ENCODE measurements at places on chromosomes 7 and 10.
A peak's percentile ranks its signal among the peaks of the same experiment; 100 is the strongest.

DNA sequence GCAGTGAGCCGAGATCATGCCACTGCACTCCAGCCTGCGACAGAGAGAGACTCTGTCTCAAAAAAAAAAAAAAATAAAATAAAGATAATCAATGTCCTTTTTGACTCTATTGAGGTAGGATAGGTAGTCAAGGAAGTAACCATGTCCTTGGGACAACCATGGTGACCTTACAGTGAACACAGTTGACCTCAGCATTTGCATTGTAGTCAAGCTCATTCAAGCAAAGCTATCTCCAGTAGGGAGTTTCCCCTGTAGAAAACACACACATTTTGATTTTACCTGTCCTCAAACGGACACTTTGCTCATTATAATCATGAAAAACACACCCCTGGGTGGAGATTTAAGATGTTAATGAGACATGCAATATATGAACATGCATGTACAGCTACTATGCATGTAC is 171.7 kb downstream of the KIF20B start:
- DNase-seq = no peak

GRCh38 chr10:3397231-3397630 is 224.6 kb upstream of the PITRM1 start:
- no peak for DNase-seq

GRCh38 chr10:36765782-36766414 is 359.5 kb upstream of the ANKRD30A start:
- no peak for DNase-seq

DNA sequence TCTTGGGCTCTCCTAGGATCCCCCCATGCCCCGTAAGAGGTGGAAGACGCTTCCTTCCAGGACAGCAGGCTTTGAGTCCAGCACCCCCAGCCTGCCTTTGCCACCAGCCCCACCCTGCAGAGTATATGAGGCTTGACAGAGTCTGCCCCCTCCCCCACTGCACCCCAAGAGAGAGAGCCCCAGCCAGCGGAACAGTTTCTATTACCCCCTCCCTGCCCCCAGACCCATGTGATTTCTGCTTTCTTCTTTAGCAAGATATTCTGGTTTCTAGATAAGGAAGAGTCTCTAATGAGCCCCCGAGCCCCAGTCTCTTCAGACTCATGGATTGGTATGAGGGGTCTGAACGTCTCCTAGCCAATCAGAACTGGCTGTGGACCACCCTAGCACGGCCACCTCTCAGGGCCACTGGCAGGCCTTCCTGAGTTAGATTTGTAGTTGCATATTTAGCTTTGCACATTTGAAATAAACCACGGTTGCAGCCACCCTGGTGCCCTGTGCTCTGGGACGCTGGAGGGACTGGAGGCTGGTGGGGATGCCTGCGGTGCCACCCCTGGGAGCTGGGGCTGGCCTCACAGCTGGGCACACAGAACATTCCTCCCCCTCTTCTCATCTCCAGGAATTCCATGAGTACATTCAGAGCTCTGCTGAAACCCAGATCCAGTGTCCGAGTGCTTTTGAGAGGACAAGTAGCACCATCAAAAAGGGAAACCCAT is 3.0 kb upstream of the SH2B2 start:
- DNase-seq = no peak

DNA sequence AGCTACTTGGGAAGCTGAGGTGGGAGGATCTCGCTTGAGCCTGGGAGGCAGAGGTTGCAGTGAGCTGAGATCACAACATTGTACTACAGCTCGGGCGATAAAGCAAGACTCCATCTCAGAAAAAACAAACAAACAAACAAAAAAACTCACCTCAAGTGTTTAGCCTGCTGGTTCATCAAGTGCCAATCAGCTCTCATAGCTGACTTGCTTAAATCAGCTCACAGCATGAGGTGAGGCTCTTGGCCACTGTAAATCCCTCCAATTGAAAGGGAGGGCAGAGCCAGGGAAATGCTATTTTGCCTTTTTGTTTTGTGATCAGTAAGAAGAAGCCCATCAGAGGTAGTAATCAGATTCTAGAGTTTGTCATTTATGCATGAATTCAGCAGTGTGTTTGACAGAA is 112.3 kb downstream of the RAB11FIP2 start:
- DNase-seq = no peak

DNA sequence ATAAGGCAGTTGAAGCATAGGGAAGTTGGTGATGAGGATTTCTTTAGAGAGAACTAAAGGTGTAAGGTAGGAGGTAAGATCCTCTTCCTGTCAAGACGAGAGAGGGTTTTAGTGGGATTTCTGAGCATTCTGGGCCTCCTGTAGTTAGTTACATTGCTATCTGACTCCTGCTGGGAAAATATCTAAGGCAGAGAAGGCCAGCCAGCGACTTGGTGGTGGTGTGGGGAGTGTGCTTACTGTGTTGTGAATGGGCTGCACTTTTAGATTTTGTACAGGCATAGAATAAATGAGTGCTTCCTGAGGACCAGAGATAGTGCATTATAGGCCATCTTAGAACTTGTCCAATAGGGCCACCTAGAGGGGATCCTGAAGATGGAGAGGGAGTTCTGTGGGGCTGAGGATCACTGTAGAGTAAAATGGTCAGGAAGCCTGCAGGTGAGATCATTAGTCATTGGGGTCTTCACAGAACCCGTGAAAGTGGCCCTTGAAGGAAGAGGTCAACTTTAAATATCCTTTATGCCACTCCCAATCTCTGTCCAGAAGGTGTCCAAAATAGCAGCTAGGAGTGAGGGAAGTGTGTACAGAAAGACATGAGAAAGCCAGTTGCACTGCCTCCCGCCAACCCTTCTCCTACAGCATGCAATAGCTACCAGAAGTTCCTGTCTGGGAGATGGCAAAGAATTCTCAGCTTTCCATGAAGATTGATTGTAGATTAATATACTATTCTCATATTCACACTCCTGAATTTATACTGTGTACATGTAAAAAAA is 266.6 kb downstream of the POLR1F start:
- peak; percentile 20 for DNase-seq

DNA sequence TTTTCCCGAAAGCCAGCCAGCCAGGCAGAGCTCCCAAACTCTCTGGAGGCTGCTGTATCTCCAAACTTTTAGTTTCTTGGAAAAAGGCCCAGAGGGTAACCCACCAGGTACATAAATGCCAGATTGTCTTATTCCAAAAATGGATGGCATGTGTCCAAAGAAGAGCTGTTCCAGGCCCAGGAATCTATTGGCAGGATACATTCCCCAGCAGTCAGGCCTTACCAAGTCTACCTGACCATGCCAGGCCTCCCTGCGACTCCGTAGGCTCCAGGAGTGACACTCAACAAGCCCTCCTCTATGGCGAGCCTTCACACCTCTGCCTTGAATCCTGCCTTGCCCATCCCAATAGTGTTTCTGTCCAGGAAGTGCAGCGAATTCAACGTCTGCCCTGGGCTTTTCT is 95.6 kb downstream of the GRB10 start:
- no peak for DNase-seq

- no peak for DNase-seq
Observed at GRCh38 chr10:119919826-119920225, 27.3 kb downstream of the SEC23IP start.

GRCh38 chr7:128103498-128104107 is 72.4 kb upstream of the LRRC4 start:
- DNase-seq = no peak

DNA sequence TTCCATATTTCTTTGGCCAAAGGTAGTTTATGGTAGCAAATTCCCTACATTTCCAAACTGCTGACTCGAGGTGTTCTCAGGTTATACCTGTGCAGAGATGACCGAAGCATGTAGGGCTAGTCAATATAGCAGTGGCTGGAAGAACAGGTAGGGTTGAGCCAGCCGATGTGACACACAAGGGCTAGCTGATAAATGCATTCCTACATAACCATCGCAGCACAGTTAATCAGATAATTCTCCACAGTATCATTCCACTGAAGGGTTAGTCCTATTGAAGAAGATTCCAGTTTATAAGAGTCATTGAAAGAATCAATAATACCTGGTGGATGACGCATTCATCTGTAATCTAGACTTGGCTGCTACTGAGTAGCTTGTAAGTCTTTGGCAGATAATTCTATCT is 220.0 kb downstream of the KIF20B start:
- no peak for DNase-seq

GRCh38 chr10:29028486-29028885 is 260.4 kb upstream of the LYZL1 start:
- no peak for DNase-seq

DNA sequence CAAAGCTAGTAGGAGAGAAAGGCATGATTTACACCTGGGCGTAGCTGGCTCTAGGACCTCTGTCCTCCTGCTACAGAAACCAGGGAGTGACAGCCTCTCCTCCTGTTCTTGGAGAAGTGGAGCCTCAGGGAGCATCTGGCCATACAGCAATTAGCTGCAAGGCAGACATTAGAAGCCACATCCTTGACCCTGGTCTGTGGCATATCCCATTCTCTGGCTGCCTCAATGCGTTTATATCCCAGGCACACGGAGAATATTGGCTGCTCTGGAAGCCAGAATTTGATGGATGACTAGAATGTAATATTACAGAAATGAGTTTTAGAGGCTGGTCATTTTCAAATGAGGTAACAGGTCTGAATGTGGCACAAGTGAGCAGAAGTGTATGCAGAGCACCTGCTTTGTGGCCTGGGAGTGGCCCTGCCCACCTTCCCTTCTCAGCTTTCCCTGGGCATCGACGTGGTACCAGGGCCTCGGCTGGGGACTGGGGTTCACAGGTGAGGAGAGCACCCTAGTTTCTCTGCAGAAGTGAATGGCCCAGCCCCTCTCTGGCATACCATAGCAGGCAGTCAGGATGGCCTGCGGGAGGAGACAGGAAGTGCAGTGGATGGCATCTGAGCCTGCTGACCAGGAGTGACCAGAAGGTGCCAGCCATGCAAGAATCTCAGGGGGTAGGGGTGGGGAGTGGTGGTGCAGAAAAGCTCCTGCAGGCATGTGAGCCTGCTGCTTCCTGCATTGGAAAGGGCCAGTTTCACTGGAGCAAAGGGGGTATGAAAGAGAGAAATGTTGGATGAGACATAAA is 367.2 kb upstream of the ZNF32 start:
- DNase-seq = no peak

DNA sequence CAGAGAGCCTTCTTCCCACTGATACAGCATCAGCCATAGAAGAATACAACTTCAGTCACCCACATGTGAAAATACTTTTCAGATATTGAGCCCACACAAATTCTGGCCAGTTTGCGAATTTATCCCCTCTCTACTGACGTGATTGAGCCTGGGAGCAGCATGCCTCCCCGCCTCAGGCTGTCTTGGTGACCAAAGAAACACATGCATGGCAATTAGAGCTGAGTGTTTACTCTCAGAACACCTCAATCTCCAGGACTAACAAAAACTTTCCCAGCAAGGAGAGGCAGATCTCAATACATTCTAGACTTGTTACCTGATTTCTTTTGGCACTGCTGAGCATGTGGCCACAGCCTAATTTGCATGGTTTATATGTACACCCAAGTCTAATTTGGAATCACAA is 122.5 kb downstream of the TMEM26 start:
- no peak for DNase-seq

DNA sequence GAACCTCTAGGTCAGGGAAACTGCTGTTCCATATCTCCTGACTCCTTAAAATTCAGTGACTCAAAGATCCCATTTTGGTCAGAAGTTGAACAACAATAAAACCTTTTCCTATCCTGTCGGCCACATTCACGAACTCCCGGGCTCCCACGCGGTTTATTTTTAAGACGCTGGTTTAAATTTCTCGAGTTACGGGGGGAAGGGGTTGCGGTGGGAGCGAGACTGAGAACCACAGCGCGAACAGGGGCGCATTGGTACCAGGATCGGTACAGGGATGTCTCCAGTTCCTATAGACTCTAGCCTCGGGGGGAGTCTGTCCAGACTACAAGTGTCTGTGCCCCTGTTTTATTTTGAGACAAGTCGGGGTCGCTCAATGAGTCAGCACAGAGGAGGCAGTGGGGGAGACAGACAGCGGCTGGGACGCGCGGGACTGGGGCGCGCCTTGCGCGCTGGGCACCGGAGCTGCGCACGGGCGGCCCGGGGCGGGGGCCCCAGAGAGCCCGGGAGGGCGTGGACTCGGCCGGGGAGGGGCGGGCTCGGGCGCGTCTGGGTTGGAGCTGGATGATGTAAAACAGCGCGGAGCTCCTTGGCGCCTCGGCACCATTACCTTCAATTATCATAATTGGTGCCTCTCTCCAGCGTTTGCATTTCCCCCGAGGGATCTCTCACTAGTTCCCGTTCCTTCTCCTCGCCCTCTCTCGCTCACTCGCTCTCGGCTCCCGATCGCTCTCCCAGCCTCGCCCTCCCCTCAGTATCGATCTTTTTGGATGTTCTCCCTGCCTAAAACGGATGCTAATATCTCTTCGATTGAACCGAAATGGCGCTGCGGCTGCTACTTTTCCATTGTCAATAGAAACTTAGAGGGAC is 8.7 kb upstream of the BAMBI start:
- peak; percentile 77 for DNase-seq

DNA sequence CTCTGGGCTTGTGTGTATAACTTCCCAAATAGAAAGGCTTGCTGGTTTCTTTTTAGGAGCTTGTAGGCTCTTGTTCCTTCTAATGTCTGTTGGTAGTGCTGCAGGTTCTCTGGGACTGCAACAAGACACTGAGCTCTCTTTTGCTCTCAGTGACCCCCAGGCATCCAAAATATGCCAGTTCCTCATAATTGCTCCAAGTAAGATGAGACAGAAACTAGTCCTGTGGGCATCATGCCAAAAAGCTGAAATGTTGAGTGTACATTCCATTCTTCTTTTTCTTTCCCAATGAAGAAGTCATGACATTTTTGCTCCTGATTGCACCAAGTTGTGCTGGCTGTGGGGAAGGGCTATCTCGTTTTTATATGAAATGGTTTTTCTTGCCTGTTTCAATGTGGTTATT is 7.1 kb upstream of the BTBD16 start:
- no peak for DNase-seq

- DNase-seq = no peak
Observed at GRCh38 chr10:76010703-76011102, 579.3 kb downstream of the LRMDA start.

DNA sequence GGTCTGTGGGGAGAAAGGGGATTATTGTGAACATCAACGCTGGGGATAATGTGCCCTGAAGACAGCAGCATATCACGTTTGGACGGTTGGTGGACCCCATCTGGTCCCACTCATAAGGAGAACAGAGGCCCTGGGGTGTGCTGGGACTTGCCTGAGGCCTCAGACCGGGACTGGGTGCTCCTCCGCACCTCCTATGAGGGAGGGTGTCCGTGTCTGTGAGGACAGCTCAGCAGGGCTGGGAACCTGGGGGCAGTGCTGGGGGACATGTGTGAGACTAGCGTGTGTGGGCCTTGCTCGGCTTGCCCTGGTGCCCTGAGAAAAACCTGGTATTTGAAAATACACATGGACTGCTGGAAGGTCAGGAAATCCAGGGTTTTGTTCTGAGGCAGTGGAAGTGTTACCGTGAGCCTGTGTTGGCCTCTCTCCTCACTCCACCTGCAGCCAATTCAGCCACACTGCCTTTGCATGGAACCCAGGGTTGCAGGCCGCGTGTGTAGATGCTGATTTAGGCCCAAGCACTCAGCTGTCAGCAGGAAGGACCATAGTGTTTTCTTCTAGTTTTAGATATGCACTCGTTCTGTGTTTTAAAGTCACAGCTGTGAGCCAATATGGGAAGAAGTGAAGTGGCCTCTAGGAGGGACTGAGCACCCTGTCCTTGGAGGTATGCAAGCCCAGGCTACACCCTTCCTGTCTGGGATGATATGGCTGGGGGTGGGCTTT is 13.4 kb upstream of the SH2D4B start:
- no peak for DNase-seq

GRCh38 chr10:124092250-124092859 is 1.0 kb downstream of the CHST15 start:
- no peak for DNase-seq

All from NCI-H748 treated with DMSO at 0.1 percent for 48 hours (cell line).